NCI-H1417 (cell line): ENCODE measurements at places on chromosomes 4 and X.

DNA sequence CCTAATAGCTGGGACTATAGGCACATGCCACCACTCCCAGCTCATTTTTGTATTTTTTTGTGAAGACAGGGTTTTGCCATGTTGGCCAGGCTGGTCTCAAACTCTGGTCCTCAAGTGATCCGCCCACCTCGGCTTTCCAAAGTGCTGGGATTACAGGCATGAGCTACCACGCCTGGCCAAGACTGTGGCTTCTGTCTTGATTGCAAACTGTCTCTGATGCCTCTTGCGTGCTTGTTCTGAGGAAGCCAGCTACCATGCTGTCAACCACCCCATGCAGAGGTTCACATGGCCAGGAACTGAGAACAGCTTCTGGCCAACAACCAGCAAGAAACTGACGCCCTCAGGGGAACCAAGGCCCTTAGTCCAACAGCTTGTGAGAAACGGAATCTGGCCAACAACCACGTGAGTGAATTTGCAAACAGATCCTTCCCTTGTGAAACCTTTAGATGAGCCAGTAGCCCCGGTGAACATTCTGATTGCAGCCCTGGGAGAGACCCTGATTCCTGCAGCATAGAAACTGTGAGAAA is 71.2 kb downstream of the SUPT20HL2 start:
- no peak for DNase-seq

DNA sequence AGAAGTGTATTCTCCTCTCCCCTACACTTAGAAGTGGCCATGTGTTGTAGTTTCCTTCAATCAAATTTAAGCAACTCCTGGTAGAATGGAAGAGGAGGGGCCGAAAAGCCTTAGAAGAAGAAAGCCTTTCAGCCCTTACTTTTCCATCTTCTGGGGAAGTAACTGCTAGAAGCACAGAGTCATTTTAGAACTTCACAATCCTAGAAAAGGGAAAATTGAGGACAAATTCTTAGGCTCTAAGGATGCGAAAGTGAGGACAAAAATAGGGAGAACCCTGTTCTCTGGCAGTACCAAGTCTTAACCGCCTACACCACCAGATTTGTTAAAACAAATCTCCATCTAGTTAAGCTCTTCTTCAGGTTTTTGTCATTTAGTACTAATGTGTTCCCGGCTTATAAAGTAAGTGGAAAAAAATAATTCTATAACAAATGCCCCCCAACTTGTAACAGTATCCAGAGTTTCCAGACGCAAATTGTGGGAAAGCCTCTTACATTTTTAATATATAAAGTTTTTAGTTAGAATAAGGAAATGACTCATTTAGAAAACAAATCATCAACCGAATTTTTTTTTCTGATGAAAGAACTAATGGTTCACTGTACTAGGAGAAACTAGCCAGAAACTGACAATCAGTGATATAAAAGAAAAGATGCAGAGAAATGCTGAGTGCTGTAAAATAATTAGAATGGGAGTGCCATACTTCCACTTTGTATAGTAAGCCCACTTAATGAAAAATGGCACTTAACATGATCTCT is 76.0 kb downstream of the ARAP2 start:
- no peak for DNase-seq

DNA sequence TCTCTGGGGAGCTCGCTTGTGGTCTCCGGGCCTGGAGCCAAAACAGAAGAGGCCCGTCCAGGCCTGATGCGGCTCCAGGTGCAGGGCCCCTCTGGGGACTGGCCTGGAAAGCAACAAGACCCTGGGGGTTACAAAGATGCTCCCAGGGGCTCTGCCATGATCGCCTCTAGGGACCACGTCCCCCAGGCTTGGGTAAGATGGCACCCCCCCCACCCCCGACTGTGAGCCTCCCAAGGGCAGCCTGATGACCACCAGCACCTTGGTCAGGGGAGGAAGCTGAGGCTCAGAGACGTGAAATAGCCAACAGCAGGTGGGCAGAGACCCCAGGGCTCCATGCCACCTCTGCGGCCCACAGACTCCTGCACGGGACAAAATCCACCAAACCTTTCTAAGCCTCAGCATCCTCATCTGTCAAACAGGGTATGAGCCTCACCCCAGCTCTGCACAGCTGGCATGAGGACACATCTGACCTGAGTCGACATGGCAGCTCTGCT is 25.4 kb downstream of the C4orf50 start:
- no peak for DNase-seq

DNA sequence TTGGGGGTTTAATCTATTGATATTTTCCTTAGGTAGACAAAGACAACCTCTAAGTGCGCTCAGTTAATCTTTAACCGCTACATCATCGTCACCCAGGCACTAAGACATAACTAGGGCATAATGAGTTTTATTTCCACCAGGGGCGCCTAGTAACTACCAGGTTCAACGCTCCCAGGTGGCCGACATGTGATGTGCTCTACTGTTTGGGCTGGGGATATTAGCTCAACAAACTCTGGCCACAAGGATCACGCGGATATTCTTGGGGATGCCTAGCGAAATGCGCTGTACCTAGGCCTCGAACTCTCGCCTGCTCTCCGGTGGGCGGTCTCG is 915 bp upstream of the RAB33B start:
- DNase-seq: peak; percentile 32

DNA sequence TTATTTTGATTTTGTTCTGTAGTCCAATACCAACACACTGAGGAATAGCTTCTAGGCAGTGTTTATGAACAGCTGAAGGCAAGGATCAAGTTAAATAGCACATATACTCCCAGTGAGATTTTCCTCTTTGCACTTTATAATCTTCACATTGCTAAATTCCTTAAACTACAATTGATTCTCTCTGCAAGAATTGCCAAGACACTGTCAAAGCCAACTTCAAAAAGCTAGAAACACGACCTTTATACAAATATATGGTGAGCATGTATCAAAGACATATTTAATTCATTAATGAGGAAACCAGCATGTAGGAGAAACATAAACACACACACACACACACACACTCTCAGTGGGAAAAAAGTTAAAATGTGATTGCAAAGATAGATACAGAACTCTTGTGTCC is 86.4 kb upstream of the FAM9C start:
- DNase-seq: no peak

DNA sequence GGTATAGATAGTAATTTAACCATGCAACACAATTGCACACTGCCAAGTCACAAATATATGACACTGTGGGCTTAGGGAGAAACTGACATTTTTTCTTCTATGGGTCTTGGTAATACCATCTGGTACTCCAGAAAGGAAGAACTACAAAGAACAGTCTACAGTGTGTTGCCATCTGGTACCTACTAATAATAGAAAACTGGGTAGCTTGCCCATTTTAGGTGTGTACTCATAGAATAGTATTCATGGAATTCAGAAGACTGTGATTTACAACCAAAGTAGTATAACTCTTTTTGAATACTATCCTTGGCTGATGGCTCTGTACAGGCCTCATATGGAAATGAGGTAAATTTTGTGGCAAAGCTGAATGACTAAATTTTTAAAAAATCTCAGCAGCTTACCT is 132.6 kb upstream of the RPS6KA6 start:
- no peak for DNase-seq

- DNase-seq: no peak
Measured at GRCh38 chrX:53939127-53939526, 105.1 kb downstream of the PHF8 start.

DNA sequence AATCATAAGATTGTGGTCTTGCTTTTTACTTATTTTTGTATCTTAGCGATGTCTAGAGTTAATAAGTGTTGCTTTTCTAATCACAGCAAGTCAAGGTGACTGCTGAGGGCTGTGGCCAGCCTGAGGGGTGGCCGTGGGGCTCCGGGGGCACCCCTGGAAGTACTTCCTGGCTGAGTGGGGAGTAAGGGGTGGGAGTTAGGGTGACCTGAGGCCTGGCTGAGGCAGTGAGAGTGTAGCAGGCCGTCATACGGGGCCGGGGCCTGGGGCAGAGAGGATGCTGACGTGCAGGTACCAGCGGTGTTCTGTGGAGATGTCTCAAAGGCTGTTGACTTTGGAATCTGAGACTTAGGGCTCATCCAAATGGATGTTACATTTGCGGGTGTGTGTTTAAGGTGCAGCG is 29.3 kb downstream of the PIGG start:
- no peak for DNase-seq

GRCh38 chr4:72427057-72427456 is 142.0 kb downstream of the ADAMTS3 start:
- no peak for DNase-seq

GRCh38 chr4:153880983-153881382 is 92.1 kb upstream of the SFRP2 start:
- DNase-seq: no peak

DNA sequence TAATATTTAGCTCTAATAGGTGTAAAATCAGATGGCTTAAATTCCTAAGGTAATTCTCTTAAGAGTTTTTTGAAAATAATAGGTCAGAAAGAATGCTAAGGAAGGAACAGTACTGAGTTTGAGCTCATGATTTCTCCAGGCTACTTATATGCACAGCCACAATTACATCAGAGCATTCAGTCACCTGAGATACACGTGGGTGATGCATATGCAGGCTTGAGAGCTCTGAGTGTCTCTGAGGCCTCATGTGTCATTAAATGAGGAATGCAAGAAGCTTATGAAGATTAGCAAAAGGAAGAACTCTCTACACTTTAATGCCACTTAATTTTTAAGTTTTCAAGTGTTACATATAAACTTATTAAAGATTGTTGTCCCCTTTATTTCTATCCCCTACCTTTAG is 124.0 kb upstream of the STIM2 start:
- no peak for DNase-seq

DNA sequence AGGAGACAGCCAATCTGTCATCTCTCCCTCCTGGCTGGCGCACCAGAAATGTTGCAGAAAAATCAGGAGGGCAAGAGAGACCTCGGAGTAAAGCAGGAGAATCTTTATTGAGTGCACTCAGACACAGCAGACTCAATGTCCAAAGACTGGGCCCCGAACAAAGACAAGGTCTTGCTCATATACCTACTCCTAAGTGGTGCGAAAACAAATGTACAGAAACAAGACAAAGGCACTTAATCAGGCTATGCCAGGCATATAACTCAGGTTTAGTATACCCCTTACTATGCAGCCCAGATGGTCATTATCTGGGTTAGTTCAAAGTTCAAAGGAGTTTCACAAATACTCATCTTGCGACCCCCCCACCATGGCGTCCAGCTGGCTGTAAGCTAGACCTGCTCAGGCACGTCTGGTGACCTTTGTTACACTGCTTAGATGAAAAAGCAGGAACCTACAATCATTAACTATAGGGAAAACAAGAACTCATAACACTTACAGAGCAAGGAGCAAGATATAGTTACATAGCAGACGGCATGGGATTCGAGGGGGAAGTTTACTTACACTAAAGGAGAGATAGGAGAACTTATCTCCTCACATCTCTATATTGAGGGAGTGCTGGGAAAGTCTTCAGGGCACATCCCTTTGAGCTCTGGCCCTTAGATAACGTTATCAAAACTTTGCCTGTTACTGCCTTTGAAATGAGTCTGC is 27.5 kb downstream of the SULT1E1 start:
- no peak for DNase-seq

- DNase-seq: no peak
Measured at GRCh38 chr4:13452927-13453579, 31.1 kb downstream of the RAB28 start.

DNA sequence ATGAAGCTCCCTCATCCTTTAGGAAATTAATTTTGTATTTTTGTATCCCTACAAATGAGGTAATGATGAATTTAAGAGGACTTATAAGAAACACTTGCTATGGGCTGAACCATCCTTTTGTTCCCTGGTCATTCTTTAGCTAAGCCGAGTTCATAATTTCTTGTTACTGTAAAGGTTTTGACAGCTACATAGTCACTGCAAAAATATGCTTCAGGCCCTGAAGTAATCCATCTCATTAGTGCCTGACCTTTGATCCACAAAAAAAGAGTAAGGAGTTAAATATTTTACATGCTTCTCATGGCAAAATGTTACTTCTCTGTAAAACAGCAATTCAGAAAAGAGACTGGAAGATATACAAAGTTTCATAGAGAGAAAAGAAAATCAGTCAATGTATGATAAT is 290.6 kb upstream of the SLIT2 start:
- no peak for DNase-seq

DNA sequence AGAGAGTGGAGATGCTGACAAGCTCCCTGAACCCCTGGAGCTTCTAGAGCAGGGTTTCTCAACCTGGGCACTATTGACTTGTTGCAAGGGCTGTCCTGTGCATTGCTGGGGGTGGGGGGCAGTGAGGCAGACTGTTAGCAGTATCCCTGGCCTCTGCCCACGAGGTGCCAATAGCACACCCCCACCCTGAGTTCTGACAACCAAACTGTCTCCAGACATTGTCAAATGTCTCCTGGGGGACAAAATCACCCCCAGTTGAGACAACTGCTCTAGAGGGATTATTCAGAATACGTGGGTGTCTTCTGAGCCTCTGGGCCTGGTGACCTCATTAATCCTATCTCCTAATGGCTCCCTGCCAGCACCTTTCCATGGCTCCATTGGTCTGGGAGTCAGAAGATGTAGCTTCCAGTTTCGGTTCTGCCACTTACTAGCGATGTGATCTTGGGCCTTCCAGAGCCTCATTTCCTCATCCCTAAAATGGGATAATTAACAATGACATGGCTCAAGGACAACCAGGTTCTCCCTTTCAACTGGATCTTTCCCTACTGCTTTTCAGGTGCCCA is 17.6 kb upstream of the PJA1 start:
- DNase-seq: no peak

DNA sequence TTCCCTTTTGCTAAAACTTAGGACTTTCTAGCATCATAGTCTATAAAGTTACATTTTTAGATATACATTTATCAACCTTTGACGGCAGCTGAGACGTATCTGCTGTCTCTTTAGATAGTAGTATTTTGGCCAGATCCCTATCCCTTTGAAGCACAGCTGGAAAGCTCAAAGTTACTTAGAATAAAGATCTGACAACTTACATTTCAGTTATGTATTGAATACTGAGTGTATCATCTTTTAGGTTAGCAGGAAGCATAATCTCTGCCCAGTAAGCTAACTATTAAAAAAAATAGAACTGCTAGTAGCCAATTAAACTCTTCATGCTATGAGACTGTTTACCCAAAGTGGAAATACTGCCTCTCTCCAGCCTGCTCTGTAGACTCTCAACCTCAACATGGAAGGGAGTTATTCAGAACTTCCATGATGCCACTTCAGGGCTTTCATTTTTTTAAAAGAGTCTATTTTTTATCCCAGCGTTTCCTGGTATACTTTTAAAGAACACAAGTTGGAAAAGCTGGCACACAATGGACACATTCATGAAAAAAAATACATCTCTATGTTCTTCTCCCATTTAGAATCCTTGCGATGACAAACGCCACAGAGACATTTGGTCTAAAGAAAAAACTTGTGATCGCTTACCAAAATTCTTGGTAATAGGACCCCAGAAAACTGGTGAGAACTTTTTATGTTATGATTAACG is 126.3 kb downstream of the PRSS12 start:
- no peak for DNase-seq
